Pons (tissue), 1 donor: ENCODE measurements at places on chromosomes 3 and 15.

DNA sequence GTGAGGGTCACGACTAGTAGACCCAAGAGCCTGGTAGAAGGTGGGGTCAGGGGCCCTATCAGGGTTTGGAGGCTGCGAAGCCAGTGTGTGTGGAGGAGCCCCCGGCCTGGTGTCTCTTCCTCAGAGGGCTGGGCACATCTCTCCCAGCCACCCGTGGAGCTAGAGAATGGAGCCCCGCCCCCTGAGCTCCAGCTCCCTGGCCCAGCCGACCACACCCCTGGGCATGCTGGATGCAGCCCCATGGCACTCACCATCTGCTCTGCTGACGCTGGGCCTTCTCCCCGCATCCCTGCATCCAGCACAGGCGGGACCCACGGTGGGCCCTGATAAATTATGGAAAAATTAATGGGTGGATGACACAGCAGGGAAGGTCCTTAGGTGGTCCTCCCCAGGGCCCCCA lies 17.5 kb downstream of the ANKRD63 start:
- DNase-seq = no peak

DNA sequence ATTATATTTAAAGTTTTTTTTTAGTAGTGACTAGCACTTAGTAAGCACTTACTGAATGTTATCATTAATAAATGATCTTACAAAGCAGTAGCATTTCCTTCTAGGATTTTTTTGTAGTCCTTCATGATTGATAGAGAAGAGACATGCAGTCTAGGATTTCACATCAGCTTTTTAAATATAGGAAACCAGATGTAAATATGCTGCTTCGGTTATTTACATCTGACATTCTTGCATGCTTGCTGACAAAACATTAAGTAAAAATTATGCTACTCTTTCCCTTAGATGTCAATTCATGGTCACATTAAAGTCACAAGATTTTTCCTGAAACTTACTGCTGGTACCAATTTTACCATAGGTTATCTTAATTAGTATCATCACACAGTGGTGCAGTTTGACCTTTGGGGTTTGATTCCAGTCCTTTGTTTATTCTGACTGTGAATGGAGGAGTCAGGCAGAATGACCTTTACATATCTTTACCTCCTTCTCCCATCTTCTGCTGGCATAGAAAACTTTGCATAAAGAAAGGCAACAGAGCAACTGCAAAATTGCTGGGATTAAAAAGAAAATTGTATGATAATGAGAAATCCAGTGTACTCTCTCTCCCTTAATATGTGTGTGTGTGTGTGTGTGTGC lies 286.5 kb downstream of the LPP start:
- DNase-seq = no peak

DNA sequence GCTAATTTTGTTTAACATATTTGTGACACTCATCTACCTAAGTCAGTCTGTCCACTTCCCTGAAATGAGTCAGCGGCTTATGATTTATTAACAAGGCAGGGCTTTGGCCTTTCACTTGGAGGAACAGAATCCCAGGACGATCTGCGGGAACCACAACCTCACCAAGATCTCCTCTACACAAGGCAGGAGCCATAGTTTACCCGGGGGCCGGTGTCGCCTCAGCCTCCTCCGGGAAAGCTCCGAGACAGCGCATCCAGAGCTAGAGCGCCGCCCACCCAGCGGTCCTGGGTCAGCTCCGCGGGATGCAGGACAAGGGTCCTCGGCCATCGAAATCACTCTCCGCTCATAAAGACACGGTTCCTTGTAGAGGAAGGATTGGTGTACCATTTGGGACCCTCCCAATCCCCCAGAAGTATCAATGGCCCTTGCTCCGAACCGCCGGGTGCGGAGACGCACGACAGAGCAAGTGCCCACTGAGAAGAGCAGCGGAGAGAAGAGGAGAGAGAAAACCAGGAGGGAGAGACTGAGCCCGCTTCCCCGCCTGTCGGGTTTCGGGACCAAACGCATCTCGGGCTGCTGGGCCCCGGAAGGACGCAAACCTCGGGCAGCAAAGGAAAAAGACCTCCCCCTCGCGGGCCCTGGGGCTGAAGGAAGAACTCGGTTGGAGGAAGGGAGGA lies 13.1 kb upstream of the ALCAM start:
- peak; percentile 30 for DNase-seq

DNA sequence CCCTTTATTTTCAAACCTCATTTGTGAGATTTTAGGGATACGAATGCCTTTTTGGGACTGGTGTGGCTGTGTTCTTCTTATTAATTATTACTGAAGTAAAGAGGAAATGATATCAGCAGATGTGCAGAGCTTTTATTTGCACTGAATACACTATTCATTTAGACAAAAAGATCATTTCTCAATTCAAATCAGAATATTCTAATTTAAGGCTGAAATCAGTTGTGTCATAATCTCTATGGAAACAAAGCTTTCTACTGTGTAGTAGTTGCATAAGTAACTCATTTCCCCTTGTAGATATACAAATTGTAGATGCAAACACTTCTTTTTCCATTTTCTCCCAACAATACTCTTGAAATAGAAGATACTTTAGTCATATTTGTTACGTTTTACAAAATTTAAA lies 56.0 kb downstream of the PDE8A start:
- DNase-seq = peak; percentile 82

DNA sequence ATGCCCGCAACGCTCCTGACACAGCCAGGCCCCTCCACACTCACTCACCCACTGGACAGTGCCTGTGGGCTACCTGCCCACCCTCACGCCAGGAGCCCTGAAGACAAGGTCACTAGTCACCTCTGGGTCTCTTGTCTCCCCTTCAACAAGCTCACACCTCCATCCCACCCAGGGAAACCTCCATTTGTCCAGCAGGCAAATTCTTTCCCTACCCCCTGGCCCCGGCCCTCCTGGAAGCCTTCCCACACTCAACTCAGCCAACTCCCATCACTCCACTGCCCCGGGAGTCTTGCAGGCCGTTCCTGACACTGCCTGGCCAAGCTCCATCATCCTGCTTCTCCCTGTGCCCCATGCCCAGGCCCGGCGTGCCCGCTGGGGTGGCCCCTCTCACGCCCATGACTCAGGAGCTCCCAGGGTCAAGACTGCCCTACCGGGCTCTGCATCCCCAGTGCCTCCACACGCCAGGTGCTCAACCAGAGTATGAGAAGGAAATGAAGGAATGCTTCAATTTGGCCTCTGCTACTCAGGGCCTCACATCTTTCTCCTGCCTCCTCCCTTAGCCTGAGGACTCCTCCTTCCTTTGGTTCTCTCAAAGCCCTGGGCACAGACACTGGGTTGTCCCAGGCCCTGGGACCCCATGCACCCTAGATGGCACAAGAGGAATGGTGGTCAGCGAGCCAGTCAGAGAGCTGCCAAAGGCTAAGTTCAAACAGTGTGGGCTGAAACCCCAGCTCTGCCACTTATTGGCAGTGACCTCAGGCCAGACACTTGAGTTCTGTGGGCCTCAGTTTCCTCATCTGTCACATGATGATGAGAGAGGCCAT lies 88.6 kb downstream of the SEC22A start:
- DNase-seq = no peak

DNA sequence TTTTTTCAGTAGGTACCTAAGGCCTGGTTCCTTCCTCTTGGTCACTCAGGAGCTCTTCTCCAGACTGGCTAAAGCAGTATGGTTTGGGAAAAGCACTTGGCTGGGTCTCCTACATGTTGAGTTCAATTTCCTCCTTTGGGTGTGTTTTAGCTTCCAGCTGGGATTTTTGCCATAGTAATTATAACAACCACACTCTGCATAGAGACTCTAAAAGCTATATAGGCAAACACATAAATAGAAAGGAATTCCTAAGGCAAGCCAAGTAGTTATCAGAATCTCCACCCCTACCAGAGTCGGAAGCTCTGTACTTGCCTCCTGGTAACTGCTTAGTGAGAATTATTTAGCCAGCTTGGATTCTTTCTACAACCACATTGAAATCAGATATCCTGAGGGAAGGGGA lies 48.6 kb downstream of the FOXL2 start:
- DNase-seq = no peak
